GM12891 (cell line): ENCODE measurements at places on chromosomes 1 and 21.

GRCh38 chr21:26212220-26212619 is 41.6 kb upstream of the APP start:
- no peak for DNase-seq

DNA sequence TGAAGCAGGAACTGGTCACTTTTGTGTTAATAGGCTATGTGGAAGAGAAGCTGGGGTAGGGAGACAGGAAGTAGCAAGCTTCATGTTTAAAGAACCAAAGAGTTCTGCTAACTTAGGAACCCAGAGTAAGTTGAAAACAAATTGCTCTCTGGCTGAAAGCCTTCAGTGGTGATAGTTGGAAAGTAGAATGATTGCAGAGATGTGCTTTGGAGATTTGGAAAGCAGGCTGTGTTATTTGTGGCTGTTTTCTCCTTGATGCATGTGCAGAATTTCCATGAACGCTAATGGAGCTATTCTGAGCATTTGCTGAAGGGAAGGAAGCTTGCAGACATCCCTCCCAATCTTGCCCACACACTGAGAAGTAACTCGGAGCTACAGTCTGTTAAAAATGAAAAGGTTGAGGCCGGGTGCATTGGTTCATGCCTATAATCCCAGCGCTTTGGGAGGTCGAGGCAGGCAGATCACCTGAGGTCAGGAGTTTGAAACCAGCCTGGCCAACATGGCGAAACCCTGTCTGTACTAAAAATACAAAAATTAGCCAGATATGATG is 45.7 kb downstream of the TCEANC2 start:
- no peak for DNase-seq

DNA sequence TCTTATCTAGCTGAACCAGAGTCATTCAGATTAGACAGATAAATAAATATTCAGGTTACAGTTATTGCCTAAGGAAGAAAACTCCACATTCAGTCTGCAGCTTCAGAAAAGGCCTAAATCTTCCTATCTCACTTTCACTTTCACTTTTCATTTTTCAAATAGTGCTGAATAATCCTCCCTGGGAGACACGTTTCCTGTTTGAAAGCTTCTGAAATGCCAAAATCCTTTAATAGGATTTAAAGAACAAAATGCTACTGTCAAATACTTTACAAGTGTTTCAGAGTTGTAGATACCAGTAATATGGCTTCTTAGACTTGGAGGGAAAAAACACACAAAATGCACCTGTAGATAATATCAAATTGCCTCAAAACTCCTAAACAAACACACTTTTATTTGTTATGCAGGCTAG is 3.9 kb downstream of the PSMB2 start:
- no peak for DNase-seq

DNA sequence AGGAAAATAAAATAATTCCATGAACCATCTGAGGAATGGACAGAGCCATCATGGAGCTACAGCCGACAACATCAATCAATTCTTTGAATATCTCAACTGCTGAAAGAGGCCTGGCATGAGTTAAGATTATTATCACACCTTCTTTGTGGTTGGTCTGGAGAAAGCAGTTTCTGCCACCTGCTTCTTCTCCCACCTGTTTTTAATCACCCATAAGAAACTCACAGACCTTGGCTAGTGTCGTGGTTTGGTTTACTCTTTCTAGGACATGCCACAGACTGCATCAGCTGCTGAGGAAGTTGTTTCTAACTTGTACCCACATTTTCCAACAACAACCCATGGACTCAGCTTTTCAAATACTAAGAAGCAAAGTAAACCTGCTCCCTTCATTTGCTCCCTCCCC is 65.6 kb downstream of the NTPCR start:
- DNase-seq: no peak

GRCh38 chr1:68280286-68280685 is 48.0 kb upstream of the WLS start:
- DNase-seq: no peak

GRCh38 chr1:23184212-23184934 is 15.7 kb upstream of the LUZP1 start:
- no peak for DNase-seq
